Chondrocyte (in vitro differentiated cells): ENCODE measurements at places on chromosomes 5 and 9. TPM values are rescaled to one million over a fixed set of nuclear protein-coding genes. Genes with fewer than 3 reads are reported as not detected.

Gene SPINK6
- total RNA-seq, result not detected in 3 replicates

Gene CCL27
- not detected in 3 replicates for total RNA-seq

GRCh38 chr5:90477073-90477472, 2.4 kb downstream of the POLR3G start:
- H3K27ac ChIP-seq, result no peak overlapping the region
- no peaks in the 10 kb centered on the region for H3K27me3 ChIP-seq
- H3K36me3 ChIP-seq, result no peaks in the 10 kb centered on the region
- no peak for DNase-seq
- peaks cover 18% of the 10 kb centered on the region for H3K4me1 ChIP-seq

DNA sequence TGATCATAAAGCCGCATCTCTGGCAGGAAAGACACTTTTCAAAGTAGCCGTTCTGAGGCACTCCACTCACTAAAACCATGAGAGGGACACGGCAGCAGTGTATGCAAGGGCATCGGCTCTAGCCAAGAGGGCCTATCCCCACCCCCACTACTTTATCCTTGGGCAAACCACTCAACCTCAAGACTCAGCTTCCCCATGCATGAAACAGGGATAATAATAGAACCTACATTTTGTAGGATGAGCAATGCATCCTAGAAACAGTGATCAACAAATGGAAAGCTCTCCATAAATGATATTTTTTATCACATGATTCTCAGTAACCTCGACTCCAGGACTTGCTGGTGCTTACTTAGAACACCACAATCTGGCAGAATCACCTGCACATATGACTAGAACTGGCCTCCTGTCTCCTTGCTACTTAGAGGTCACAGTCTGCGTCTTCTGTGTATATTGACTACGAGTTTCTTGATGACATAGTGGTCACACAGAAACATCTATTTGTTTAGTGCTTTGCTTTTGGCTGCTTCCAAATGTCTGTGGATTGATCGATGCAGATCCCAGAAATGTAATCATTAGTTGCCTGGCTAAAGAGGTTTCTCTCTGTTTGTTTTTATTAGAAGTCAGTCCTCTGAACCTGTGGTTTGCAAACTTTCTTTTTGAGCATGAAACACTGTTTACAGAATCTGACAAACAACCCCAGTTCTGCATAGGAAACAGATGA, 102.1 kb downstream of the LHFPL2 start:
- H3K36me3 ChIP-seq, result peaks cover 8% of the 10 kb centered on the region
- H3K4me3 ChIP-seq, result no peak overlapping the region
- DNase-seq, result no peak
- H3K27me3 ChIP-seq, result no peaks in the 10 kb centered on the region
- H3K27ac ChIP-seq, result peak overlapping the region; percentile 99

GRCh38 chr9:136697146-136697820, 10.0 kb upstream of the AGPAT2 start:
- H3K4me3 ChIP-seq, result no peak overlapping the region
- no peak for DNase-seq
- no peak overlapping the region for H3K27ac ChIP-seq
- H3K27me3 ChIP-seq, result peaks cover 10% of the 10 kb centered on the region
